ENCODE measurements at places on chromosomes 12 and 14.

DNA sequence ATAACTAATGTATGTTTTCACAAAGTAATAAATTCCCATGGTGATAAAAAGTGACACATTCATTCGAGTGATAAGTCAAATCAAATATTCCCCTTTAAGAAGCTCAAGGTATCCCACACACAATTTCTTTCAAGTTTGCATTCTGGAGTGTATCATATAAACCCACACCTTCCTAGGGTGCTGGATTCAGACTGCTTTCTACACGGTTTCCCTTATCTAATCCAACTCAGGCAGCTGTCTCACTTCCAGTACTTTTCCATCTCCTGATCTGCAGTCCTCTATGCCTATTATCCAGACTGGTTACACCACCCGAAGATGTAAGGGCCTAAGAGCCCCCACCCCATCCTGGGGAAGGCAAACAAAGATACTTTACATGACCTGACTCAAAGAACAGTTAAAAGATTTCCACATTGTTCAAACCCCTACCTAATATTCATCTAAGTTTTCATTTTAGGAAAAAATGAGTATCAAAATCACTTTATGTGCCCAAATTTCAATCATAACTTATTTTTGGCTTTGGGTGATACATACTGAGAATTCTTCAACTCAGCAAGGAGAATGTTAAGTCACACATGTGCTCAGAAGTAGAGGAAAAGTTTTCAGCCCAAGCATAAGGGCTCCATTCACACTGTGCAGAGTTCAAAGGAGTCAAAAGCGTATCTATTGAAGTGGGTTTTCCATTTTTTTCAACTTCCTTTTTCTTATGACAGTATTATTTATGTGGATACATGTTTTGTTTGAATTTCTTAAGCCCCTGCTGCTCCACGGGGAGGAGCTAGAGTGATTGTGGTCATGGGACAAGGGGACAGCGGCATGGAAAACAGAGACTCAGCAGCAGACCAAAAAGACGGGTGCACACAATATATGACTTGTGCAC is 41.8 kb downstream of the CORO1C start:
- DNase-seq = no peak

DNA sequence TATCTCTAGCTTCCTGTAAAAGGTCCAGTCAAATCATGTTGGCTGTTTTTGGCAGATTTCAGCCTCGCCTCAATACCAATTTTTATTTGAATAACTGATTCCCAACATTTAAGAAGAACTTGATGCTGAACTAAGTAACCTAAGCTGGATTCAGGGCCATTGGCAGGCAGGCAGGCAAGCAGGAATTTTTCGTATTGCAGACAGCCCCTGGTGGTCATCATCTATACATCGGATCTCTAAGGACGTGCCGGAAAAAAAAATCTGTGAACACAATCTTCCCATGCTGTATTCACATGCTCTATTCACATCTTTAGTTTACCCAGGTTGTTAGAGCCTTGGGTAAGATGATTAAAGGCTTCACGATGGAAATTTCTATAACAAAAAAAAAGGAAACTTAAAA is 7.0 kb downstream of the VCPKMT start:
- DNase-seq = no peak

GRCh38 chr14:53613404-53614253 is 343.0 kb downstream of the BMP4 start:
- DNase-seq = peak; percentile 71

- DNase-seq = no peak
These were observed 224.6 kb upstream of the FOXN3 start for GRCh38 chr14:89641495-89642175.
